Activated CD4-positive, alpha-beta T cell treated with anti-CD3 and anti-CD28 coated beads, Interleukin-2, amount 10 ng/mL, durations not matched to agents 24 days and 14 days (primary cell): ENCODE measurements at places on chromosomes 3 and 15.

GRCh38 chr15:55977231-55977630 is 16.2 kb downstream of the NEDD4 start:
- no peak for DNase-seq

DNA sequence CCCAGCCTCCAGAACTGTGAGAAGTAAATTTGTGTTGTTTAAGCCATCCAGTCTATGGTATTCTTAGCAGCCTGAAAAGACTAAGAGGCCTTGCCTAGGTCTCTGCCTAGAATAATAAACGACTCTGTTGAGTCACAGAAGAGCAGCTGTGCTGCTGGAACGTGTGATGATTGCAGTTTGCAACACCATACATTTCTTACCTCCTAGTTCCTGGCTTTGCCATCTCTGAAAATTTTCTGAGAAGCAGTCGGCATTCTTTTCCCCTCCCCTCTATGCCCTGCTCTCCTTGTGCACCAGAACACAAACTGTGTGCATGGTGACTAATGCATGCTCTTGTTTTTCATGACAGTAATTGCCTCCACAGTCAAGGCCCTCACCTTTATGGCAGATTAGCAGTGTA is 301.3 kb downstream of the IL20RB start:
- DNase-seq: no peak

DNA sequence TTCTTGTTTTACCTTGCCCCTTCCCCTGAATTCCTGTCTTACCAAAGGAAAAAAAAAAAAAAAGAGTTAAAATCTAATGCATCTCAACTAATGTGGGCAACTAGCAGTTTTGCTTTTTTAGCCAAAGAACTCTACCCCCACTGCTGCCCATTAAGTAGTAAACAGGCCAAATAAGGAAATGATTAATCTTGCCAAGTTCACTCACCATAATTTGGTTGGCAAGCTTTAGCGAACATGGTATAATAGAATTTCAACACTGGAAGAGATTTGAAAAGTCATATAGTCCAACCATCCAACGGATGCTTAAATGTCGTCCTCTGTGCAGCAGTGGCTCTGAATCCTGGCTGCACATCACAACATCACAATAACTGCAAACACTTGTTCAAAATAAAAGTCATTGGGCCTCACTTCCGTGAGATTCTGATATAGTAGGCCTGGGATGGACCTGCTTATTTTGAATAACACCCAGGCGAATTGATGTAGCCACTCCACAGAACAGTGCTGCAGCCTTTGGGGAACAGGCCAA is 142.0 kb upstream of the UBE2E1 start:
- DNase-seq: no peak

DNA sequence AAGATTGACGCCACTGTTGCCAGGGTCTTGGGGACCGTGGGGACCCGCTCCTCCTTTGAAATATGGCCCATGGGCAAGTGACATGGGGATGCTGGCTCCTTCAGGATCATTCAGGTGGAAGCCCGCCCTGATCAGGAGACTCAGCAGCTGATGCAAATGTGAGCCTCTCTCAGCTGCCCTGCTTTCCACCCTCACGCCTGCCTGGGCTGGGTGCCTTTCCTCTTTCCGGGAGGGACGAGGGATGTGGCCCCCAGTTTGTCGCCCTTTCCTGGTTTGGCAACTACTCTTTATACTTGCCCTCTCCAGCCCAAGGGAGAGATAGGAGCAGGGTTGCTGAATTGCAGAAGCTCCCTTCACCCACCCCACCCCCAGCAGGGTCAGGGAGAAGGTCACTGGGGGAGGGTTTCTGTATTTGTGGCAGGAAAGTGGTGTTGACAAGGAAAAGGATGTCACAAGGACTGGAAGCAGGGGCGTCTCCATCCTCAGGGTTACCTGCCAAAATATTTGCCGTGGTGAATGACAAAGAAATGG is 21.8 kb downstream of the DNASE1L3 start:
- no peak for DNase-seq

DNA sequence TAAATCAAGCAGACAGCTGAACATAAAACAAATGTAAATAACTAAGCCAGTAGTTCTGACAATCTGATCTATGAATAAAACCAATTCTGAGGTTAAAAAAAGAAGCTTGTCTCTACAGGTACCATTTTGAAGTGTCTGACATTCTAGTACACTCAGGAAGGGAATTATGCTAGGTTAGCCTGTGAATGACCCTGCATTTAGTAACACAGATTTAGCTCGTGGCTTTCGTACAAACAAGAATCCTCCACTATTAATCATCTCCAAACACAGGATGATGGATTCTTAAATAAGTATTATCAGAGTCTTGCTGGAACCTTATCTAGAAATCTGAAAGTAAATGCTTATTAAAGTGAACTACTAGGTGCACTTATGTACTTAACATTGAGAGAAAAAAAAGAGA is 1120.1 kb downstream of the ROBO1 start:
- no peak for DNase-seq

DNA sequence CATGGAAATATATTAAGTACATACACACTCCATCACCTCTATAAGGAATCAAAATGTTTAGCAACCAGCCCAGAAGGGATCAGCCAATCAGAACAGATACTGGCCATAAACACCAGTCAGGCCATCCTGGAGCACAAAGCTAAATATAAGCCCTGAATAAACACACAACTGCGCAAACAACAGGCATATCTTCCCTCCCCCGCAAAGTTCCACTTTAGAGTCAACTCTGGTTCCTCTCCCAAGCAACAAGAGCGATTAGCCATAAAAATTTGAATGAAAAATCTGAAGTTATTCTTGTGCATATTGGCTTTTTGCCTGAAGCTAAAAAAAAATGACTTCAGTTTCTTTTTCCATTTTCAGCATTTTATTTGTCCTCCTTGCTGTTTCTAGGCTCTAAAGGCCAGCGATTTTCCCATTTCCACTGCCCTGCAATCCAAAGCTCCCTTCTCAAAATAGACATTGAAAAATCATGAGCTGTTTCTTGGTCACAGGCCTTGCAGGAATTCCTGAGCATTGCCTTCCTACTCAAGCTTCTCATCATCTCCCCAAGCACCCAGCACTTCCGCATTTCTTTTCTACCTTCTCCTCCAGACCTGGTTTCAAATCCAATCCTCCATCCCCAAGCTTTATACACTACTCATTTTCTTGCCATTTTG is 247.9 kb downstream of the ZMAT3 start:
- no peak for DNase-seq
